ENCODE measurements at places on chromosomes 11 and 22.

DNA sequence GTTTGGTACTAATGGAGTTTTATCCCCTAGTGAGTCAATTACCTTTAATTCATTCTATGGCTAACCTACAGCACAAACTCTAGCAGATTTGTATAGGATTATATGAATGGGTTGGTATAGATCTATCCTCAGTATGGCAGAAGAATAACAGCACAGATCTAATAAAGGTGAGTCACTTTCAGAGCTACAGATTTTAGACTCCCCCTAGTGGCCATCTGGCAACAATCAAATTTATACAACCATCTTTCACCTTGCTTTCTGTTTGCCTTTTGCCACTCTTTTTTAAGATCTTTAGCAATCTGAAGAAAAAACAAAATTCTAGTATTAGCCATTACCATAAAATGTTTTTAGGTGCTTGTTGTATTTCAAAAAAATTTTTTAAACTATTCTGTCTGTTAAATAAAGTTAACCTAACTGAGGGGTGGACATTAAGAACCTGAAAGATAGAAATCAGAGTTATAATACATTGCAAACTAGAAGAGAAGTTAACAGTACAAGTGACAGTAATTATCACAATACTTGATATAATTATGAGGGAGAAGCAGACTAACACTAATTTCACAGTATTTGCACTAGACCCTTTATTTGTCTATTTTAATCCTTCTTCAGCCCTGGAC is 25.8 kb downstream of the DDIAS start:
- peak; percentile 13 for DNase-seq

DNA sequence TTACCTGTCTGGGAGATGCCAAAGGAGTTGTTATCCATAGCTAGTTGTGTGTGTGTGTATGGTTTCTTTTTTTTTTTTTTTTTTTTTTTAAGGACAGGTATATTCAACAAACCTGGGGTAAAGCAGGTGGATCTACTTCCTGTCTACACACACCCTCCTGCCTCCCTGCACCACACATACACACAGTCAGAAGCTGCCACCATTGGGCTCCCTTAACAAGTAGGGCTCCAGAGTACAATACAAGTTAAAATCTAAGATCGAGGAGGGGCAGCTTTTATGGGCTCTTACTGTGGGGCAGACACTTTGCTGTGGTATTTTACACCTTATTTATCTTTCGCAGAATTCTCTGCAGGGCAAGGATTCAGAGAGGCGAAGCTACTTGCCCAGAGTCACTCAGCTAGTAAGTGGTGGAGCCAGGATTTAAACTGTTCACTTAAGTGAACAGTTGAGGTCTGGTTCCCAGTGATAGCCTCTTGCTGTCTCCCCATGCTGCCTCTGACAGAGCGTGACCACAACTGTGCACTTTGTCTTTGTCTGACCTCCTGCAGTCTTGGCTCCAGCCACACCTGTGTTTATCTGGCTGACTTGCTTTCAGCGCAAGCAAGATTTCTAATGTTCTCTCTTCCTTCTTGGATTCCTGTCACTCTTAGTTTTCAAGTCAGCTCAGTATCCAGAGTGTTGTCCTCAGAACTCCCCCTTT is 135.0 kb downstream of the CSNK2A3 start:
- DNase-seq: no peak

- DNase-seq: no peak
Measured at GRCh38 chr11:84965484-84965883, 661.7 kb downstream of the DLG2 start.

DNA sequence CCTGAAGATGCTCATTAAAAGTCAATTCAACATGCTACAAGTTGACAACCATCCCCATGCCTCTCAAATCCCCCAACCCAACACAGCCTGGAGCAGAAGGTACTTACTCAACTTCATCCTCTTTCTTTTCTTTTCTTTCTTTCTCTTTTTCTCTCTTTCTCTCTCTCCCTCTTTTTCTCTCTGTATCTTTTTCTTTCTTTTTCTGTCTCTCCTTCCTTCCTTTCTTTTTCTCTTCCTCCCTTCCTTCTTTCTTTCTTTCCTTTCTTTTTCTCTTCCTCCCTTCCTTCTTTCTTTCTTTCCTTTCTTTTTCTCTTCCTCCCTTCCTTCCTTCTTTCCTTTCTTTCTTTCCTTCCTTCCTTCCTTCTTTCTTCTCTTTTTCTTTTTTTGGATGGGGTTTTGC is 135.7 kb upstream of the SEZ6L start:
- DNase-seq: no peak

DNA sequence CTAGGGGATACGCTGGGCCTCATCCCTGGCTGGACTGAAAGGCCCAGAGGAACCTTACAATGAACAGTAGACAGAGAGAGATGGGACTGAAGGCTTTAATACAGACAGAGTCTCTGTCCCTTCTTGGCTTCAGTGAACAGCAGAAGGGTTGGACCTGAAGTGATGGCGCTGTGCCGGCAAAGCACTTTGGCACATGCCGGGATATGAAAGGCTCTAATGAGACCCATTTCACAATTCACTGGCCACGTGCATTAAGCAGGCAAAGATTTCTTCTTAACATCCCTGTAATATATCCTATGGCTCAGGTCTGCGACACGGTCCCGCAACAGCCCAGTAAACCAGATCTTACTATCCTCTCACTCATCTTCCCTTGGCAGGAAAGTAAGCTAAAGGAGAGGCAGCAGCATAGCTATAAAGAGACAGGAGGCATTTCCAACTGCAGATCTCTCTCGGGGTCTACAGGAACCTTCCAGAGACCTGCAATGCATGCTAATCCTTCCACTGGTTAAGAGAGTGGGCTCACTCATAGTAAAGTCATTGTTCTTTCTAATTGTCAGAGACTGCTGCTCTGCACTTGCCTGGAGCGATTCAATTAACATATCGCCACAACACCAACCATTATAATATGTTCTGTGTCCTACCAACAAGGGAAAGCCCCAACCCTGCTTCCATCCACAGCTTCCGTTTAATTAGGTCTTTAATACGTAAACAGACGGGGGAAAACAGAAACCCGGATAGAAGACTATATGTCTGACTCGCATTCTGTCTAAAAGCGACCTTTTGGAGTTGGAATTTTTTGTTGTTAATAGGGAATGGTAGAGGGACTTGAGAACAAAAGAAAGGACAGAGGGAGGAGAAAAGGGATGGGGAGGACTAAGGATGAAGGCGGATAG is 1179.0 kb downstream of the LRRC4C start:
- DNase-seq: no peak

- DNase-seq: no peak
Measured at GRCh38 chr11:130673698-130674097, 225.3 kb downstream of the ADAMTS15 start.

- DNase-seq: peak; percentile 3
Measured at GRCh38 chr11:17760102-17761029, 25.8 kb downstream of the KCNC1 start.

DNA sequence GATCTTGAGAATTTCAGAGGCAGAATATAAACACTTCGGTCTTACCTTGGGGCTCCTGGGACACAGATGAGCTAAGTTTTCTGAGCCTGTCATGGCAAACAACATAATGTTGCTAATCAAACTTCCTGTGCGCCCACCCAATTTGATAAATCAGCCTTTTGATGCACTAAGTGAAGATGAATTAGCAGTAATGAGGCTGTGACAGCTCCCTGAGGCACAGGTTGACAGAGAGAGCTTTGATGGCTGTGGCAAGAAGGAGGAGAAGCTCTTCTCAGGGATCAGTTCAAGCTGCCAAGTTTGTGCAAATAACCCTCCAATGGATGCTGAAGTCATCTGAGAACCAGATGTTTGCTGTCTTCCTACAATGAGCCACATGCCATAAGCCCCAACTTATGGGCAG is 34.4 kb downstream of the DRD2 start:
- no peak for DNase-seq

DNA sequence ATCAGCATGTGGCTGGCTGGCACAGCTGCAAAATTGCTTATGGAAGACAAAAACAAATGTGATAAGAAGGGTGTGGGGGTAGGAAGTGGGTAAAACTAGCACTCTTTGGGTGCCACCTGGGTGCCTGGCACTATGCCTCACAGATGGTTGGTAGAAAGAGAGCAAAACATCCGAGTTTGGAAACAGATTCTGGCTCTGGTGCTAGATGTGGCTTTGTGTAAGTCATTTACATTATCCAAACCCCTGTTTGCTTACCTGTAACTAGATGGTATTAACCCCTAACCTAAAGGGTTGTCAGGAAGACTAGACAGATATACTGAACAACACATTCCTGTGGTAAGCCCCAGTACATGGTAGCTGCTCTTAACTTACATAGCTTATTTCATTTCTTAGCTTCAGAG is 905.6 kb downstream of the DLG2 start:
- DNase-seq: no peak

GRCh38 chr11:122248131-122248530 is 132.1 kb upstream of the BLID start:
- no peak for DNase-seq

- DNase-seq: no peak
Measured at GRCh38 chr11:64048042-64048854, 12.5 kb downstream of the FLRT1 start.

- DNase-seq: no peak
Measured at GRCh38 chr11:61744181-61744580, 8.3 kb upstream of the MYRF start.

- DNase-seq: no peak
Measured at GRCh38 chr22:50503475-50504145, 3.9 kb downstream of the LMF2 start.

DNA sequence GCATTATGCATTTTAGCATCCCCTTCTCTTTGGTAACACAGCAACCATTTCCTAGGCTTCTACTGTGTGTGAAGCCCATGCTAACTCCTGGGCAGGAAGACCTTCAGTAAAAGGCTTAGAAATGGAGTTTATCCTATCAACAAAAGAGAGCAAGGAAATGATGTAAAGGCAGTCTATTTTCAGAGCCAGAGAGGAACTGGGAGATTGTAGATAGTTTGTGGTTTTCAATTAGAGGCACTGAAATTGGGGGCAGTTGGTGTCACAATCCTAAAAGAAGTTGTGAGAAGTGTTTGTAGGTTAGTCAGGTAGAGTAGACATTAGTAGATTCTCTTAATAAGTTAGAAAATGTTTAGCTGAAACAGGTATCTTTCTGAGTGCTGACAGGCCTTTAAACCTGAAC is 7.1 kb downstream of the ACAD8 start:
- no peak for DNase-seq

DNA sequence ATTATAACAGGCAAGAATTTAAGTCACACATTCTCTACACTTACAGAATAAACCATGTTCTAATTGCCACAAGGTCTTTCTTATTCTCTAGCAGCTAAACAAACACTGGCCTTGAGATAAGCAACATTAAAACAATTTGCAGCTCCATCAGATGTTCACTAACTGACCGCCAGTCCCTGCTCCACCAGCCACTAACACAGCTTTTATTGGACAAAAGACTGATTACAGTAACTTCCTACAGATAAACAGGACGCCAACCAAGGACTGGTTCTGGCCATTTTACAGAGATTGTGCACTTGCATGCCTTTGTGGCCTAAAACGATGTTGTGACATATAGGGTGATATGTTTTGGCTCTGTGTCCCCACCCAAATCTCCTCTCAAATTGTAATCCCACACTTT is 388.9 kb upstream of the LRRC4C start:
- DNase-seq: no peak

DNA sequence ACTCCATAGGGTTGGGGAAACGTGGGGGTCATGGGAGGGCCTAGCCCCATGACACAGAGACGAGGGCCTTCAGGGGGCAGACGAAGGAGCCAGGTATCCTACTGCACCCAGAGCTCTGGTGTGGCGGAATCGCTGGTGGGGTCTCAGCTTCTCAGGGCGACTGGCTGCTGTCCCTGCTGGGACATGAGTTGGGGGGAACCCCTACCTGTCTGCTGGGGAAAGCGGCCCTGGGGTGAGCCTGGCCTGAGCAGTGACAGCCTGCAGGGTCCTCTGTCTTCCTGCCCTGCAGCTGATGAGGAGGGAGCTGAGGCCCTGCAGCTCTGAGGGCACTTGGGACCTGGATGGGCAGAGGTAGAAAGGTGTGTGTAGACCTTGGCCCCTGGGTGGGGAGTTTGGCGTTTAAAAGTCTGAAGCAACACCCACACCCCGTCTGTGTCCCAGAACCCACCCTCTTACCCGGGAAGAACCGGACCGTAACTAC is 33.6 kb upstream of the GRAMD4 start:
- DNase-seq: no peak

DNA sequence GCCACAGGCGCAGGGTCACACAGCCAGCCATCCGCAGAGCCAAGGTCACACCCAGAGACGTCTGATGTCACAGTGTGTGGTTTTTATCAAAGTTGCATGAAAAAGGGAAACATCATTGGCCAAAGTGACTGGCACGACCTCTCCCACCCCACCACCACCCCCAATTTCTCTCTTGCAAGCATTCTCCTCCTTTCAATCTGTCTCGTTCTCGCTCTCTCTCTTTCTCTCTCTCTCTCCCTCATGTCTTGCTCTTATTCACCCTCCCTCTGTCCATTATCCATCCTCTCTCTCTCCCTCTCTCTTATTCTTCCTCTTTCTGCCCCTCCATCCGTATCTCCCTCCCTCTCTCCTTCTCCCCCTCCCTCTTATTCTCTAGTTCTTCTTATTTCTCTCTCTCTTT is 40.6 kb downstream of the MN1 start:
- no peak for DNase-seq

GRCh38 chr11:121067962-121068647 is 32.9 kb upstream of the TECTA start:
- DNase-seq: no peak

DNA sequence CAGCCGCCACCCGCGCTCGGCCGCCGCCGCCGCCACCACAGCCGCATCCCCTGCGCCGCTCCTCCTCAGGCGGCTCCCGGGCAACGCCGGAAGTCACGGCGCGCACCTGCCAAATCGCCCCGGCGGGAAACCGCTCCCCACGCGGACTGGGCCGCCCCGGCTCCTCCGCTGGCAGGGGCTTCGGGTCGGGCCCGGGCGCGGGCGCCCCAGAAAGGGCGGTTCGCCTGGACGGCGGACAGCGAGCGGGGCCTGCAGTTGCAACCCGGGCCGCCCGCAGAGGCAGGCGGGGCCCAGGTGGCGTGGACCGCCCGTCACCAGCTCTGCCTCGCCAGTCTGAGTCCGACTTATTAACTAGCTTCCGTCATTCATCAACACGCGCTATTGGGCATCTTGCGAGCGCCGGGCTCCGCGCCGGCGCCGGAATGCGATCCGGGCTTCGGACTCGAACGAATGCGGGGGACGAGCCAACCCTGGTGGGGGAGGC is at the start of gene HIRA:
Gene HIRA, minus strand, starts transcription at position 85 of the 484 bp plus-strand sequence. CDS start 257 bp downstream, outside the sequence.
- peak; percentile 66 for DNase-seq

Data from GDM1 (cell line).